Vagina (tissue), 2 donors: ENCODE measurements at places on chromosomes 13 and 19.

- no peak for DNase-seq
Observed at GRCh38 chr13:44273991-44274770, 99.4 kb upstream of the SERP2 start.

DNA sequence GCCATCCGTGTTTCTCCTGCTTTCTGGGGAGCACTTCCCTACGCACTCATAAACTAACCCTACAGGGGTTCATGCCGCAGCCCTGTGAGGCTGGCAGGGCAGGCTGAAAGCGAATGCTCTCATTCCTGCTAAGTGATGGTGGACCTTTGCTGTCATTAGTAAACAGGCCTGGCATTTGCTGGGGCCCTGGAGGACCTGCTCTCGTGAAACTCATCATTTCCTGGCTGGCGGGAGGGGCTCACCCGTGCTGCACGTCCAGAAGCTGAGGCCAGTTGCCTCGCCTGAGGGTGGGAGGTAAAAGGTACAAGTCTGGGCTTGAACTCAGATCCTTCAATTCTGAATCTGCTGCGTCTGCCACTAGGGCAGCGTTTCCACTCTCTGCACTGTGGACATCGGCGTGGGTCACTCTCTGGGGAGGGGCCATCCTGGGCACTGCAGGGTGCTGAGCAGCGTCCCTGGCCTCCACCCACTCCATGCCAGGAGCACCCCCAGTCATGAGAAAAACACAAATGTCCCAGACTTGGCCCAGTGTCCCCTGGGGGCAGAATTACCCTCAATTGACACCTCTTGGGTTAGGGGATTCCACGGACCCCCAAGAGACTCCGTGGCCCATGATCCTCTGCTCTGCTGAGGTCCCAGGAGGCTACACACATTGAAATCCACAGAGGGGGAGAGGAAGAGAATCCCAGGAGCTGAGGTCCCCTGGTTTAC, 7.0 kb downstream of the MOB3A start:
- DNase-seq = no peak

- DNase-seq = no peak
Observed at GRCh38 chr13:87925006-87925405, 253.8 kb downstream of the SLITRK5 start.

DNA sequence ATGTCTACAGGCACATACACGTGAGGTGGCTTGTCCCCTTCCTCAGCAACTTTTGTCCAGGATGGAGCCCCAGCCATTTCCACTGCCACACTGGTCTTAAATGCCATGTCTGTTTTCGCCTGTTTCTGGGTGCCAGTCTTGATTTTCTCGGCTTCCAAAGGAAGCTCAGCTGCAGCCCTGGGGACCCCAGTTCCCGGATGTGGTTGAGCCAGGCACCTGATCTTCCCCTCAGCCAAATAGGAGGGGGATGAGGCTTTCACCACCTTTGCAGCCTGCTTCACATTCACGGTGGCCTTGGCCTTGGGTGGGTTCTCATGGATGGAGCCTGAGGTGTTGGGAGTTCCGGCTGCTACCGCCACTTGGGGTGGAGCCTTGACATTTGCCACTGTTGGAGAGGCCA, 8.7 kb downstream of the IQCN start:
- DNase-seq = no peak

GRCh38 chr19:38664503-38665211, 17.2 kb downstream of the ACTN4 start:
- DNase-seq = no peak
